Kidney (tissue), 22 donors: ENCODE measurements at places on chromosomes 16 and 17.

- DNase-seq = no peak
Measured at GRCh38 chr17:56893503-56893902, 20.3 kb downstream of the TRIM25 start.

DNA sequence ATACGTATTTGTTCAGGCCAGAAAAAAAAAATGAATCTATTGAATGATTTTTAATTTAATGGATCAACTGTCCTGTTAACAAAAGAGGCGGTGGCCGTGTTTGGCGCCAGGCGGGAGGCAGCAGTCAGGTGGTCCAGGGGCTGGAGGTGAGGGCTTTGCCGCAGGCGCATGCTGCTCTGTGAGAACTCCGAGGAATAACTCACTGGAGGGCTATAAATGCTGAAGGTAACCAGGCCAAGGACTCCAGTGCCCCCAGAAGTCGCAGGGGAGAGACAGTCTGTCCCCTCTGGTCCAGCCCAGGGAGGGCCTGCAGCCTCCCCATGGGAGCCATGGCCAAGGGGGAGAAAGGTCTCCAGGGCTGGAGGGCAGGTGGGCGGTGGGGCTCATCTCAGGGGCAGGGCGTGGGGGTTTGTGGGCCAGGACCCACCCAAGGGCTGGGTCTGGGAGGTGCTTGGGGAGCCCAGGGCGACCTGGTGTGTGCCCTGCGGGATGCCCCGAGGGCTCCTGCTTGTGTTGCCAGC is 7.1 kb upstream of the BAHCC1 start:
- DNase-seq = peak; percentile 53

DNA sequence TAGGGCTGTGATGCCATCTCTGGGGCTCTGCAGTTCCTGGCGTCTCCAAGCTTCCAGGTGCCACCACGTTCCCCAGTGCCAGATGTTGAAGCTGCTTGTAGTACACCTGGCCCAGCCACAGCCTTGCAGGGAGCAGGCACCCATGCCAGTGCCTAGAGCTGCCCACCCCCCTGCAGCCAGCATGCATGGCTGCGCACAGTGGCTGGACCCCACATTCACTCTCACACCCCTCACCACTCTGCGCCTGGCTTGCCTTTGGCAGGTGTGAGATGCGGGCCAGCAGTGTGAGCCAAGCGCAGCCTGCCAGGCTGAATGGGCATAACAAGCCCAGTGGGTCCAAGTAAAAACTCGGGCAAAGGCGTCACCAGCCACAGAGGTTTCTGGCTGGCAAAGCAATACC is 75.4 kb upstream of the CHMP6 start:
- peak; percentile 35 for DNase-seq

DNA sequence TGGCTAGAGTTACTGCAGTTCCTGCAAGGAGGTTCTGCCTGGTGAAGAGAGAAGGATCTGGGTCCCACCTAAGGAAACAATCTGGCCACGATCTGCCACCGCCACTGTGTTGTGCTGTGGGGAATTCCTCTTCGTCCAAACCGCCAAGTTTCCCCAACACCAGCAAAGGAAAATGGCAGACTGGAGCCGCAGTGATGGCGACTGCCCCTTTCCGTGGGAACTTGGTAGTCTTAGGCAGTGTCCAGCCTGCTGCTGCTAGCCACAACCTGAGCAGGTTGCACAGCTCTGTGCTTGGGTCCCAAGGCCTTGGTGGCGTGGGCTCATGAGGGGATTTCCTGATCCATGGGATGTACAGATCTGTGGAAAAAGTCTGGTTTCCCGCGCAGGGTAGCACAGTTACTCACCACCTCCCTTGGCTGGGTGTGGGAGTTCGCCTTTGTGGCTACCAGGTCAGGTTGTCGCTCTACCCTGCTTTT is 28.6 kb downstream of the NFATC3 start:
- DNase-seq = no peak

DNA sequence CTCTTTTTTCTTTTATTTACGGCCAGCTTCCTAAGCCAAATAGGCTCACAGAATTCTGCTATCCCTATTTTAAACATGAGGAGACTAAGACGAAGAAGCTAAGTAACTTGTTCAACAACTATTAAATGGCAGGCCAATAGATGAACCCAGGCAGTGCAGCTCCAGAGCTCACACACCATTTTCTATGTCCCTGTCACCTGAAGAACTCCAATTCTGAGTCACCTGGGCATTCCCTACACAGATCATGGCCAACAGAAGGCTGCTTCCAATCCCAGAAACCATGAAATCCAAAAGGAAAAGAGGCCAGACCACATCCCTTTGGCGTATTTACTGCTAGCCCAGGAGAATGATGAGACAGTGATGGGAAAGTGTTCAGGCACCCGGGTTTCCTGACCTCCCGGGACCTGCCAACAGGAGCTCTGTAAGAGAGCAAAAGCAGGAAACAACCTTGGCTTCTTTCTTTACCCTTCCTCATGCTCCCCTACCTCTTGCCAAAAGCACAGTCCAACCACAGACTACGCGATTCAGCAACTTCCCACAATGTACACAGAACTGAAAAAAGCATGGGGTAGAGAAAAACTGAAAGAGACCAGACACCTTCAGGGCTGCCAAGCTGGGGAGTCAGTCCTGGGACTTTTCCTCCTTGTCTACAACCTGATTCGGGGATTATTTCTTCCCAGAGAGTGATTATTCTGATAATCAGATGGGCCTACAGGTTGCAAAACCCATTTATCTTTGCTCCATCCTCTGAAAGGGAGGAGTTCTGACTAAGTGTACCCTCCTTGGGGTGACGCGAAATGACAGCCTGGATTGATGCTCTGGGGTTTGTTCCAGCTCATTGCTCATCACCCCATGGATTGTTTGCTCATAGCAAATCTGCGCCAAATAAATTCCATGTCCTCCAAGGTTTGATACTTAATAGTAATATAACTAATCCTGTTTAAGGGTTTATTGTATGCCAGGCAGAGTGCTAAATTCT is 47.8 kb upstream of the HAS3 start:
- DNase-seq = no peak

DNA sequence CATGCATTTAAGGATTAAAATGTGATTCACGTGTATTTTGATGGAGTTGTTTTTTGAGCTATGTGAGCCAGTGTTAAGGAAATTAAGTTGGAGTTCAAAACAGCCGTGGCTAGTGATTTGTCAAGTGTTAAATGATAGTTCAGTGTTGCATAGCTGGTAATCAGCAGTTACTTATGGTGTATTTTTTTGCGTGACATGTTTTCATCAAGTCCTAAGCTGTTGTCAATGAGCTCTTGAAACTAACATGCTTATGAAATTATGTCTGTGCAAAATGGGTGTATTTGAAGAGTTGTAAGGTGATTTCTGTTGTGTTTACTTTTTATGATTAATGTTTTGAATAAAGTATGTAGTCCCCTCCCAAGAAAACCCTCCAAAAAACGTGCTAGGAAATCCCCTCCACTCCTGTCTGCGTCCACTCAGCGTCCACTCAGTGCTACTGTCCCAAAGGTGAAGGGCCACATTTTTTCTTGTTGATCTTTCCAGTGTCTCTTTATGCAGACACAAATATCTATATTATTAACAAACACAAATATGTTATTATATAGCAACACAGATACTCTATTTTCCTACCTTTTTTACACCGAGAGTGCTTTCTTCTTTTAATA is 30.0 kb downstream of the USP10 start:
- DNase-seq = no peak
